MV-4-11 (cell line): ENCODE measurements at places on chromosomes 7 and 10.
A peak's percentile ranks its signal among the peaks of the same experiment; 100 is the strongest.

GRCh38 chr10:101354328-101355071 lies 535 bp downstream of the BTRC start:
- DNase-seq = peak; percentile 12

DNA sequence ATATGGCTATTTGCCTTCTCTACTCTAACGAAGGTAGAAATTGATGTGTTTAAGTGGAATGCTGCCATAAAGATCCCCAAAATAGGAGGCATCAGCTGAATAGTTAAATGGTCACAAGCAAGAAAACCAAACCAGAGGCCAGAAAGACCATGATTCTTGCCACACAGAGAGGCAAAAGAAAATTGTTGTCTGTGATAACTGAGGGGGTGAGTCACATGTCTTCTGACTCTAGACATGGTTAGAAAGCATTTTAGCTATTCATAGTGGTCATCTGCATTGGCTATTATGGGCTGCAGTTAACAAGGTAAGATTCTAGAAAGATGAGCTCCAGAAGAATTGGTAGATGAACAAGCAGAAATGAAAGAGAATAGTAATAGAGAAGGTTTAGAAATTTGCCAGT lies 361.4 kb upstream of the NPSR1 start:
- DNase-seq = no peak

GRCh38 chr10:101629837-101630632 lies 41.9 kb downstream of the DPCD start:
- DNase-seq = no peak

- no peak for DNase-seq
These were observed 90.5 kb downstream of the RNF216 start for GRCh38 chr7:5690931-5691473.

- no peak for DNase-seq
These were observed 663.4 kb downstream of the INHBA start for GRCh38 chr7:41039386-41039953.

- DNase-seq = no peak
These were observed 93.5 kb downstream of the PCGF5 start for GRCh38 chr10:91313796-91314485.

GRCh38 chr10:86085686-86086085 lies 280.9 kb downstream of the GRID1 start:
- no peak for DNase-seq

DNA sequence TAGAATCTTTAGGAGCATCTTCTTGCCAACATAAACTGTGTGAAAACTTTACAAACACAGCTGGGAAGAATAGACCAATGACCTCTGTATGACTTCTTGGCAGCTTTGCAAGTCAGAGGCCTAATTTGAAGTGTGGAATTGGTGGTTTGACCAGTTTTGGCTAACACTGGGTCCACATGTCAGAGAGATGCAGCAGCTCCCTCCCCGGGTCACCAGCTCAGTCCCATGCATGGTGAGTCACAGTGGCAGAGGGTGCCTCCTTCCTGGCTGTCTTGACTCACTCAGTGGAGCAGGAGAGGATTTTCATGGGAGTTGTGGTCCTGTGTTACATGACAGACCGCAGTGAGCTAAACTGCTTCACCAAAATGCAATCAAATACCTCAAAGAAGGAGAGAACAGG lies 8.2 kb upstream of the STARD3NL start:
- DNase-seq = peak; percentile 97

DNA sequence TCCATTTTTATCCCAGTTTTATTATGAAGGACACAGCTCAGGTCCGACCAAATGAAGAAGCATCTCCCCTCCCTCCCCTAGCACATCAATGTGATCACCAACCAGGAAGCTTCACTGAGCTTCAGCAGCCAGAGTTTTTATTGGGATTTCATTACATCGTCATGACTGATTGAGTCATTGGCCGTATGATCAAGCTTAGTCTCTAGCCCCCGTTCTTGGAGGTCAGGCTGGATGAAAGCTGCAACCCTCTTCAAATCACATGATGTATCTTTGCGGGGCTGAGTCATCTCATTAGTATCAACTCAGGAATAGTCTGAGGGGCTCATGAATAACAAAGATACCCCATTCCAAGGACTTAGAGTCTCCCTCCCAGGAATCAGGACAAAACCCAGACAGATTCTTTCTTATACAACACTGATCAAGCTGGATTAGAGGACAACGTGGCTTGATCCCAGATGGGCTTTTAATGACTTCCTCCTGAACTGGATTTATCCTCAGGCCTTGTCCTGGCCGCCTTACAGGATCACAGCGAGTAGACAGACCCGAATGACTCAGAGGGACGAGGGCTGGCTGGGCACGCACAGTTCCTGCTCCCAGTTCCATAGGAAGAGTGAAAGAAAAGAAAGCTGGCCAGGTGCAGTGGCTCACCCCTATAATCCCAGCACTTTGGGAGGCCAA lies 14.5 kb downstream of the LIMK1 start:
- DNase-seq = no peak

- DNase-seq = no peak
These were observed 572 bp downstream of the ATP5MF start for GRCh38 chr7:99465421-99465768.

- no peak for DNase-seq
These were observed 119.2 kb downstream of the ADCYAP1R1 start for GRCh38 chr7:31171216-31171785.

- DNase-seq = no peak
These were observed 129.2 kb downstream of the RPS24 start for GRCh38 chr10:78162853-78163252.

GRCh38 chr10:43160921-43161255 lies 22.6 kb downstream of the CSGALNACT2 start:
- no peak for DNase-seq

GRCh38 chr7:485188-486081 lies 34.2 kb downstream of the PDGFA start:
- no peak for DNase-seq

- no peak for DNase-seq
These were observed 445 bp upstream of the ATRNL1 start for GRCh38 chr10:115092555-115093285.

DNA sequence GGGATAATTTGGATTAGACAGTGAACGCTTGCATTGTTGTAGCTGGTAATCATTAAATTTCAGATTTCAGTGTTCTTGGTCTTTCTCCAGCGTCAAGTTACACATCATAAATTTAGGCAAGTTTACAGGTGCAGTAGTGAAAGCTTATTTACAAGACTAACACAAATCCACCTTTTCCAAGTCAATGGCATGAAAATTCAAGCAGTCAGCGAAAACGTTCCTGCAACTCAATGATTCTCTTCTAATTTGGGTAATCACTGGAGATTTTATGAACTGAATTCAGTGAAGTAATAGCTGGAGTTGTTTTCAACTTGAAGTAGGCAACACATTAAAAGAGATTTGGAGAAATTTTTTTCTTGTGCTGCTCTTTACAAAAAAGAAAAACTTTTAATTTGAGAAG lies 17.9 kb downstream of the BCAP29 start:
- DNase-seq = no peak

DNA sequence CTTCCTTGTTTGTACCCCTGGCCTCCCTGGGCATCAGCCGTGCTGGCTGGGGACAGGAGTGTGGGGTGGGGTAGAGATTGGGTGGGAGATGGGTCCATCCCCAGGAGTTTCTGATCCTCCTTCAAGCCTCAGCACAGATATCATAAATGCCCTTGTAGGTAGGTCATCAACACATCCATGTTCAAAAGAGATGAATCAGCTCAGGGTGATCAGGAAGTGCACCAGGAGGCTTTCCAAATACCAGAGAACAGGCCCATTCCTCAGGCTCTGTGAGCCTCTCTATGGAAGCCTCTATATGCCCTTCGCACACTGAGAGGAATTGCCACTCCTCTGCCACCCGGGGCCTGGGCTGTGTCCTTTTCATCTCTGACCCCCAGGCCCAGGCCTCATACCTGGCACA lies 31.9 kb upstream of the ADCYAP1R1 start:
- no peak for DNase-seq

- no peak for DNase-seq
These were observed 47.0 kb upstream of the AKR1C1 start for GRCh38 chr10:4916086-4916716.

DNA sequence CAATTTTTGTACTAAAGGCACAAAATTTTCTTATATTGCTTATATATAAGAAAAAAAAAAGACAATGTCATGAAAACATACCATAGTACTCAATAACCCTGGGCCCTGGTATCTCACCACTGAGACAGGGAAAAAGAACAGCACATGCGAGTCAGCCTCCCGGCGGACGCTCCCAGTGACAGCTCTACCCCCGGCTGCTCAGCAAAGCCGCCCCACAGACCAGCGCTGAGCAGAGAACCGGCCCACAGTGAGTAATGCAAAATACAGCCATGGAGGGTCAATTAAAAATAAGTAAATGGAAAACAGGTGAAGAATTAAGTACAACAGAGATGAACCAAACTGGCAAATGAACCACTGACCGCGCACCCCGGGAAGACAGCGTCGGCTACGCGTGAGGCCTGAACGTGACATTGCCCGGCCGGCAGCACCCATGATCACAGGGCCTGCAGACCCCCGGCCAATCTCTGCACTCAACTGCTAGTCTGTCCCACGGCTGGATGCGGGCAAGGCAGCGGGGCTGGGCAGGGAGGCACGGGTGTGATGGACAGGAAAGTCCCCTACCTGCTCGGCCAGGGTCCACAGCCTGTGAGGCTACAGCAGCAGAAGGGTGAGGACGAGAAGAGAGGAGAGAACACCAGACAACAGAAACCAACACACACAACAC lies 175.9 kb downstream of the ZMYND11 start:
- DNase-seq = no peak

- DNase-seq = no peak
These were observed 66.5 kb downstream of the UBE2H start for GRCh38 chr7:129886167-129886817.

DNA sequence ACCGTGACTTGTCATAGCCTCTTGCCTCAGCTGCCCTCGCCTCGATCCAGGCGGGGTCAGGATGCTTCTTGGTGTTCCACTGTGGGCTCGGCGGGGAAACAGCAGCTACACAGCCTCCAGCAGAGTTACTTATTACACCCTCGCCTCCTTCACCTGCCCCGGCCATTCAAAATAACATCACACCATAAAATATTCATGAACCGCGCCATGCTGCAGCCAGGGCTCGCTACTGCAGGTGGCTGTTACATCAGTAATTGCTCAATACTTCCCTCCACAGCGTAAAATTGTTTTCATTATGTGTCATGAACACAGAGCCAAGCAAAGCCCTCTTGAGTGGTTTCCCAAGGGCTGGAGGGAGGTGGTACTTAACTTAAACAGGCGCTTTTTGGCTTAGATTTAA lies 241.5 kb upstream of the SP8 start:
- peak; percentile 52 for DNase-seq

GRCh38 chr10:118720685-118721538 lies 33.9 kb downstream of the CACUL1 start:
- DNase-seq = peak; percentile 43
